ENCODE measurements at places on chromosomes 3 and 15.

DNA sequence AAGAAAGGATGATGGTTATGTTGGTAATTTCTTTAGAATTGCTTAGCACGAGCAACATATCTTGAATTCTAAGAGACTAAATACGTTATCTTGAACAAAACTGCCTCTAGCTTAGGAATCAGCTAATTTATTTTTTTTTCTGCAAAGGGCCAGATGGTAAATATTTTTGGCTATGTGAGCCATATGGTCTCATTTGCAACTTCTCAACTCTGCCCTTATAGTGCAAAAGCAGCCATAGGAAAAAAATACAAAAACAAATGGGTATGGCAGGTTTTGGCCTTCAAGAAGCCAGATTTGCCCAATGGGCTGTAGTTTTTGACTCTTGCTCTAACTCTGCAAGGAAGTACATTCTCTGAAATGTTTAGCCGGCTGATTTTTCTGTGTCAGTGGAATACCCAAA, 11.9 kb downstream of the OXSM start:
- no peak for DNase-seq

DNA sequence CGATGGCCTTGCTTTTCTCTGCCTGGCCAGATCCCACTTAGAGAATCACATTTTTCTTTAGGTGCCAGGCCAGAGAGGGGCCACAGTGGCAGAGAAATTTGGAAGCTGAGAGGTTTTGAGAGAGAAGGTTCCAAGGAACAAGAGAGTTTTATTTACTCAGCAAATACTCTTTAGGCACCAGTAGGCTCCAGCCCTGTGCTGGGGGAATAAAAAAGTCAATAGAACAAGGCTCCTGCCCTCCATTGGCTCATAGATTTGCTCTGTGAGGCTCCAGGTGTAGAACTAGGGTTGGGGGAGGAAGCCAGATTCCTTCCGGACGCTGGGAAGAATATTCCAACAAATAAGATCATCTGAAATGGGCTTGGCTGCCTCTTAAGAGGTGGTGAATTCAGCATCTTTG, 59.9 kb downstream of the ST8SIA2 start:
- no peak for DNase-seq

DNA sequence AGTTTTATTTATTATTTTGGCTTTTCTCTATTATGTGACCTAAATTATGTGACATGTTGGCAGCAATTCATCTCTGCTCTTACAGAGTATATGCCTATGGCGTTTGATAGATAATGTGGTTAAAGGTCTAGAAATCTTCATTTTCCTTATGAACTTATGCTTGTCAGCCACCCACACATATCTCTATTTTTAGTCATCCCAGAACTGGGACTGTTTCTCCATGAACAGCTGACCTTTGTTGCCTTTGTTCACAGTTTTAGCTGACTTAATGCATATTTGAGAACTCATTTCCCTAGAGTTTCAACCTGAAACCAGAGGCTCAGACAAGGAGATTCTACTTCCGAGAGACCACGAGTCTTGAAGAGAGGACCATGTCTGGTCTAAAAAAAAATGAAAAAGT, 176.5 kb downstream of the RAP2B start:
- DNase-seq: peak; percentile 48

DNA sequence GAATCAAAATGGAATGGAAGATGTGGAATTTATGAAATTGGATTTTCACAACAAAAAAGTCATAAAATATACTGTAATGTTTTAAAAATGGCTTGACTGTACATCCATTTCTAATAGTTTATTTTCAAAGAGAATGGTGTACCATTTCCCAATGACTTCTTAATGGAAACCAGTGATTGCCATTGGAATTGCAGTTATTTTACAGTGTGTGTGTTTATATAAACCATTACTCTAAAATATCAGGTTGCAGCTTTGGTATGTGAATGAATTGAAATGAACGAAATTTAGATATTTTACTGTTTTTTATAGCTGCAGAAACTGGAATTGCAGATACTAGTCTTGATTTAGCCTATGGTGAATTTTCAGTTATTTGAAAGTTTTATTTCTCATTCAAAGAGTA, 165.6 kb downstream of the UBE2E2 start:
- DNase-seq: no peak

GRCh38 chr3:148881286-148881685, 16.2 kb downstream of the CPA3 start:
- DNase-seq: no peak

DNA sequence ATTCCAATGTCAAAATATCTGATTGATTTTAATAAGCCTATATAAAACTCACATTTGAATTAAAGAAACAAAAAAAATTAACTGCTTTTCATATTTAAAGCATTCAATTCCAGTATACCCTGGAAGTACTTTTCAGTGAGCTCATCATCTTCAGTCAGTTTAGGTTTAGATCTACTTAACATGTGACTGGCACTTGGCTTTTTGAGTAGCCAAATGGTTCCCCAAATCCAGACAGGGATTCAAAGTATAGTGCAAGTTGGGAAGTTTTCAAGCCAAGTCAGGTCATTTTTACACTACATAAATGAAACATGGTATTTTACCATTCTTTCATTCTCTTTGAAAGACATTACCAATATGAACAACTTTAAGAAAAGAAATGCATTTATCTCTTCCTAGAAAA, 57.5 kb downstream of the ATP8B4 start:
- peak; percentile 54 for DNase-seq

DNA sequence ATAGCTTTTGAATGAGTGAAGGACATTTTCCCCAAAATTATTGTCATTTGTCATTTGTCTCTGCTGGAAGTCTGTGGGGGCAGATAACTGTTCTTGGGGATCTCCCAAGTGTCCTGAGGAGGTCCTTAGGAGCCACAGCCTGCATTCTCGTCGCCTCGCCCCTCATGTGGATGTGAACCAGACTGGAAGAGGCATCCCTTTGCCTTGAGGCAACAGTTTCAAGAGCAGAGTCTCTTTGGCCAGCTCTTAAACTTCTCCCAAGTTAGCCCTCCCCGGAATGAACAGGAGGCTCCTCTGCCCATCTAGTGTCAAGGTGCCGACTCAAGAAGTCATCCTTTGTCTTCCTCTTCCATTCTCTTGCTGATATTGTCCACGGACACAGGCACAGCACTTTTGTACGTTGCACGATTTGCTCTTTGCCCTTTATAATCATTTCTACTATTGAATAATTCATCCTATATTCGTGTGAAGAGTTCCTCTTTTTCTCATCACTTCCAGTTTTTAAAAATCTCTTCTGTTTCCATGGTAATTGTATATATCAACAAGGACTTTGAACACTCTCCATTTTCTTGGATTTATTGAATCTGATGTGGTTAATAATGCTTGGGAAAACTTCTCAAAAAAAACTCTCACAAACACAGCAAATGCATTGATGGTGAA, 40.8 kb upstream of the CD47 start:
- no peak for DNase-seq

- no peak for DNase-seq
Measured at GRCh38 chr3:13627681-13628080, 78.8 kb downstream of the FBLN2 start.

GRCh38 chr15:59116141-59116540, 11.2 kb downstream of the CCNB2 start:
- DNase-seq: no peak

- DNase-seq: no peak
Measured at GRCh38 chr3:161475905-161476304, 20.7 kb upstream of the OTOL1 start.

- DNase-seq: no peak
Measured at GRCh38 chr15:60389261-60390077, 8.3 kb downstream of the ANXA2 start.

GRCh38 chr3:15287565-15288330, 44.6 kb downstream of the SH3BP5 start:
- peak; percentile 98 for DNase-seq

GRCh38 chr3:16374047-16374934, 109.3 kb downstream of the OXNAD1 start:
- DNase-seq: no peak

- DNase-seq: peak; percentile 18
Measured at GRCh38 chr3:30248423-30248822, 358.0 kb upstream of the TGFBR2 start.

GRCh38 chr15:101204739-101205535, 46.9 kb downstream of the CHSY1 start:
- DNase-seq: peak; percentile 65

DNA sequence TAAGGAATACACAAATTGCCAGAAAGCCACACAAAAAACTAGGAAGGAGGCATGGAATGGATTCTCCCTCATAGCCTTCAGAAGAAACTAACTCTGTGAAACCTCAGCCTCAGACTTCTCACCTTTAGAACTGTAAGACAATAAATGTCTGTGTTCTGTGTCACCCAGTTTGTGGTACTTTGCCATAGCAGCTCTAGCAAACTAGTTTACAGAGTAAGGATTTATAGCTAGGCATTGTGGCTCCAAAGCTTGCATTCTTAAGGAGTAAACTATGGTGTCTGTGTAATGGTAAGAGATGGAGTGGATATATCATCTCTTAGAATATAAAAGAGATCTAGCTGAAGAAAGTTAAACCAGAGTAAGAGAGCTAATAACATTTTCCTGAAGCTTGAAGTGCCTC, 18.9 kb downstream of the EPHA6 start:
- no peak for DNase-seq

DNA sequence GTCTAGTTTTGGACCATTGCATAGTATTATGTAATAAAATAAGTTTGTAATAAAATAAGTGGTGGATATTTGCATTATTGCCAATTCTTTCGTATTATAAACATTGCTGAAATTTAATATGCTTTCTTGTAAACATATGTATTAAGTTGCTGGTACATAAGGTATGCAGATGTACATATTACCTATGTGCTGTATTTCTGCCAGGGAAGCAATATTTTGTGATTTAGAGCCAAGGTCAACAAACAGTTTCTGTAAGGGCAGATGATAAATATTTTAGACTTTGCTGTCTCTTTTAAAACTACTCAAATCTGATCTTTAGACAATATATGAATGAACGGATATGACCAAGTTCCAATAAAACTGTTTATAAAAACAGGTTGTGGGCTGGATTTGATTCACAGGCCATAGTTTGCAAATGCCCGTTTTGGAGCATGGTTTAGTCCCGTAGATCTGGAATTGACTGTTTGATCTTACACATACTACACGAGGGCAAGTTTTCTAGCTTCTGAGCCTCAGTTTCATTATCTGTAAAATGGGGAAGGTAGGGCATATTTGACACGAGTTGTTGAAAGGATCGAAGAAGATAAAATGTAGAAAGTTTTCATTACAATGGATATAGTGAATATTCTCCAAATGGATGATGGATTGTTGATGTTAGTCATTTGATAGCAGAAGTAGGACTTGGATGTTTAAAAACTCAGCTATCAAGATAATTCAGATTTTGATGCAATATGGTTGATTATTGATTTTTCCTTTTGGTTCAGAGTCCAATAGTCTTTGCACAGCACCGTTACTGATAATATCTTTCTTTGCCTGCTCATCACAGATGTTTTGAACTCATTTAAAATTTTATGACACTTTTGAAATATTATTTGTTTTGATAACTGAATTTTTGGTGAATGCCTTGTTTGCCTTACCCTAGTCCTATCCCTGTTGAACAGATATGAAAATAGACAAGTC, 394.6 kb downstream of the FEZF2 start:
- no peak for DNase-seq

DNA sequence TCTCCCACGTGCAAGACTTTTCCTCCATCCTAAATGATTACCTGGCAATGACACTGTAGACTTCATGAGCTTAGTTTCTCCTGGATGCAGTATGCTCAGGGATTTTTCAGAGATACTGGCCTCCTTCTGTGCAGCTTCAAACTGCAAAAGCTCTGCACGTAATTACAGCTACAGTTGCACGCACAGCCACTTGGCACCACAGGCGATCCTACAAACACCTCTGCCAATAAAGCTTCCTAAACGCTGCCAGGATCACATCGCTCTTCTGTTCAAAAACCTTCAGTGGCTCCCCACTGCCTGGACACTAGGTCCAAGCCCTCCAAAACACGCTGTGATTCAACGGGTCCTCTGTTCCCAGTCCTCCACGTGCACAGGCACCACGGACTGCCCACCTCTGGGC, 49.5 kb downstream of the NUP210 start:
- no peak for DNase-seq

DNA sequence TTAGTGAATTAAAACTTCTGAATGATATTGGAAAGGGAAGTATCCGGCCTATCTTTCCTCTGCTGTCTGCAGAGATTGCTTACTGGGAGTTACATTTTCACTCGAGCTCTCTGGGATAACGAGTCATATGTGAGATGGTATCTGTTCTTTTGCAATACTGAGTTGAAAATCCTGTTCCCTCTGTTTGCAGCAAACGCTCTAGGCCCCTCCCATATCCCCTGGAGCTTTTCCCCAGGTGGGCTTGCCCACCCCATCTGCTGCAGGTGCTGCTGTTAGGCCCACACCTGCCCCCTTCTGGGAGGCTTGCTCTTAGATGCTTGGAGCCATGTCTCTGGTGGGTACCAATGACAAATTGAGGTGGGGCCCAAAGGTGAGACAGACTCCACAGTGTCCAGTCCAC, 42.7 kb upstream of the MTMR10 start:
- DNase-seq: no peak

DNA sequence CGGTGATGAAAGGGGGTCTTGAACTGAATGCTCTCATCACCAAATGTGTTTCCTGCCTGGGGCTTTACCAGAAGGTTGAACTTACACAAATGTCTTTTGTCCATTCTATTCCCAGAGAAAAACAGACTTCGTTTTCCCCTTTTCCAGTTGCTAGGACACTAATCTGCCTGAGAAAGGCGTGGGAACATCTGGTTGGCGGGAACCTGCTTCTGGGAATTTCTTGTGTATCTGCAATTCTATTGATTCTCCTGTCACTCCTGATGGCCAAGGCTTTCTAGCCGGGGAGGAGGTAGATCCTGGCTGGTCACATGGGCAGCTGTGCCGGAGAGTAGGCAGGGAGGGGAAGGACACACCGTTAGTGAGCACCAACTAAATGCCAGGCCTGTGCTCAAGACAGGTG, 31.1 kb upstream of the CCDC174 start:
- no peak for DNase-seq

DNA sequence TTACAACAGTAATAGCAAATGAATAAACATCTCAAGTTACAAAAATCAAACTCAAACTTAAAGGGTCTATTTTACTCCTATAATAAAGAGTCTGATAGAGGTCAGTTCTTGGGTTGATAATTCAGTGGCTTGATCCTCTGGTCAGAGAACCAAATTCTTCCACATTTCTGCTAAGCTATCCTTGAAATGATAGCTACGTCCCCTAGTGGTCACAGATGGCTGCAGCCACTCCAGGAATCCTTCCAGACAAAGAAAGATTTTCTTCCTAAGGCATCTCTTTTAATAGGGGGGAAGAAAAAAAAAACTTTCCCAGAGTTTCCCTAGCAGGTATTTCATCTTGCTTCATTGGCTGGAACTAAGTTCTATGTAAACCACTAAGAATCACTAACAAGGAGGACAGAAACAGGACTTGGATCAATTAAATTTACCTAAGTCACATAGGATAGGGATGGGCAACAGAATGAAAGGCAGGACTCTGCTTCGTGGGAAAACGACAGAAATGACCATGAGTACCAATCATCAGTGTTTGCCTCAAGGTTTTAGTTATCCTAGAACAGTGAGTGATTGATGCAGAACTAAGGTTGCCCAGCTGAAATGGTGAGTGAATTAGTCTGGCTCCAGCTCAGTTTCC, 160.7 kb downstream of the STAC start:
- DNase-seq: peak; percentile 38

- DNase-seq: peak; percentile 24
Measured at GRCh38 chr15:62945760-62946159, 96.8 kb upstream of the TPM1 start.

- DNase-seq: no peak
Measured at GRCh38 chr3:185094697-185095096, 58.2 kb downstream of the C3orf70 start.
